NCI-H2029 treated with DMSO at 0.1 percent for 48 hours (cell line): ENCODE measurements at places on chromosomes 6 and 20.

DNA sequence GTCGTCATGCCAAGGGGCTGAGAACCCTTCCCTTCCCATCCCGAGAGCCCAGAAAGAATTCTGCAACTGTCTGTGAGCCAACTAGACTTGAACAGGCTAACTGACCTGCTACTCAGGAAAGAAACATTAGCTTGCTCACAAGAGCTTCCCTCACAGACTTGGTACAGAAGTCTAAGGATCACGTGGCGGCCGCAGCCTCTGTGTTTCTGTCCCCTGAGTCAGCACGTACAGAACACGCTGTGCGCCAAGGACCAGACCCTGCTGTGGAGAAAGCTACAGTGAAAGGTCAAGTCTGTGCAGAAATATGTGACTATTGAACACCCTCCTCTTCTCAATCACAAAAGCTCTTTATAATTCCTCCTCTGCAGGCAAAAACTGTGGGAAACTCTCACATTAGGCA lies 151.3 kb upstream of the QKI start:
- no peak for DNase-seq

DNA sequence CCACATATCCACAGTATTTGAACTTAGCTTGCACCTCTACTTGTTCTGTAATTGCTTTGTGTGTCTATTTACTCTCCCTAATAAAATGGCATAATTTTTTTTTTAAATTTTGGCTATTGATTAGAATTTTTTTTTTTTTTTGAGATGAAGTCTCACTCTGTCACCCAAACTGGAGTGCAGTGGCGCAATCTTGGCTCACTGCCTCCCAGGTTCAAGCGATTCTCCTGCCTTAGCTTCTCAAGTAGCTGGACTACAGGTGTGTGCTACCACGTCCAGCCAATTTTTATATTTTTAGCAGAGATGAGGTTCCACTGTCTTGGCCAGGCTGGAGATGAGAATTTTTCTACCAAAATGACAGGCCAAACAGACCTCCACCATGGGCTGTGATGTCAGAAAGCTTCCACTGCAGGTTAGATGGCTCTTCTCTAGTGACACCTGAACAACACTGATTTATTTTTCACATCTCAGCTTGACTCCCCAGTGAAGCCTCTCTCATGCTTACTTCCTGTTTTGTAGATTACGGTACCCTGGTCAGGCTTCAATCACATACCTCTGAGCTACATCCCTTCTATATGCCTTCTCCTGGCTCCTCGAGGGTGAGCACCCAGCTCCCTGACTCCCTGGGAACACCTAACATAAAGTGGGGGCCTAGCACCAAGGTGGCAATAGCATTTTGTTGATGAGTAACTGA lies 112.8 kb downstream of the ARHGAP18 start:
- no peak for DNase-seq

DNA sequence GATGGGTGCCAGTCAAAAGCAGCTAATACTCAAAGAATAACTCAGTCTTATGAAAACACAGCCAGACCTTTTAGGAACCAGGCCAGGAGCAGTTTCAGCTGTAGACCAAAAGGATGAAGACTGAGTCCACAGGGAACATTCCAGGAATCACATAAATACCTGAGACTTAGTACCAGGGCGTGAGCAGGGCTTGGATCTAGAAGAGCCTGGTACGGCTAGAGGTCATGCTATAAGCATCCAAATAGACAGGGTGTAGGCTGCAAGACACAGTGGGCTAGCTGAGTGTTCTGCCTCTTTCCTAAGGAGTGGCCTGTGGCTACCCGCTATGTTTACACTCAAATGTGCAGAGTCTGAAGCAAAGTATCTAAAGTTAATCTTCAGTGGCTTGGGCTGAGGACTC lies 29.5 kb upstream of the LRRC1 start:
- no peak for DNase-seq

- DNase-seq = no peak
Measured at GRCh38 chr20:8718279-8718678, 350.6 kb upstream of the PLCB4 start.

DNA sequence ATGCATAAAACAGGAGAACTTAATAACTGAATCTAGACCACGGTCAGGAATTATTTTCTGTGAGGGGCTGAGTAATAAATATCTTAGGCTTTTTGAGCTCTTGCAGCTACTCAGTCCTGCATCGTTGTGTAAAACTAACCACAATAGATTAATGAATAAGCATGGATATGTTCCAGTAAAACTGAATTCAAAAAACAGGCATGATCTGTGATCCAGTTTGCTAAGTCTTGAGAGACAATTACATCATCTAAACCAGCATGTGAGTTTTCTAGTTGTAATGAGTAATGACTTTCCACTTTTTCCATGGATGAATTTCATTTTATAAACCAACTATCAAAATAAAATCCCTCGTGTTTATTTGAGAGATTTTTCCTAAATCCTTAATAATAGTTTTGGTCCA lies 336.8 kb downstream of the RFPL4B start:
- DNase-seq = no peak

GRCh38 chr6:4593951-4594350 lies 182.3 kb upstream of the CDYL start:
- no peak for DNase-seq

DNA sequence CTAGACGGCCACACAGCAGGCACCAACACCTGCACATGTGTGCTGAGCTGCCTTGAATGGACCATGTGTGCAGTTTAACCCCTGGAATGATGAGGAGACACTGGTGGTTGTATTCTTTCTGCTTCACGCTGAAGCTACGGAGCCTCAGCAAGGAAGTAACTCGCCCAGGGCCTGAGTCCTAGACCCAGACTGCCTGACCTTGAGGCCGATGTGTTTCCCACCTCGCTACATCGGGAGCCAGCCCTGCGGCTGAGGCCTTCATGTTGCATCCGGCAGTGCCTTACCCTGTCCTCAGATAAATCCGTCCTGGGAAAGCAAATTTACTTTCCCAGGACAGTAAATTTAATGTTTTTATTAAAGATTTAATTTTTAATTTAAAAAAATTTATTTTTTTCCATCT lies 110.0 kb upstream of the MTHFD1L start:
- DNase-seq = no peak

- no peak for DNase-seq
Measured at GRCh38 chr6:75579951-75580350, 21.7 kb upstream of the SENP6 start.

GRCh38 chr20:49886571-49887213 lies 28.6 kb downstream of the SPATA2 start:
- no peak for DNase-seq

- DNase-seq = no peak
Measured at GRCh38 chr6:96927660-96928059, 3.1 kb downstream of the KLHL32 start.

- DNase-seq = peak; percentile 86
Measured at GRCh38 chr6:53192682-53193188, 44.1 kb upstream of the GCM1 start.

GRCh38 chr20:49966861-49967260 lies 15.9 kb upstream of the SNAI1 start:
- no peak for DNase-seq

DNA sequence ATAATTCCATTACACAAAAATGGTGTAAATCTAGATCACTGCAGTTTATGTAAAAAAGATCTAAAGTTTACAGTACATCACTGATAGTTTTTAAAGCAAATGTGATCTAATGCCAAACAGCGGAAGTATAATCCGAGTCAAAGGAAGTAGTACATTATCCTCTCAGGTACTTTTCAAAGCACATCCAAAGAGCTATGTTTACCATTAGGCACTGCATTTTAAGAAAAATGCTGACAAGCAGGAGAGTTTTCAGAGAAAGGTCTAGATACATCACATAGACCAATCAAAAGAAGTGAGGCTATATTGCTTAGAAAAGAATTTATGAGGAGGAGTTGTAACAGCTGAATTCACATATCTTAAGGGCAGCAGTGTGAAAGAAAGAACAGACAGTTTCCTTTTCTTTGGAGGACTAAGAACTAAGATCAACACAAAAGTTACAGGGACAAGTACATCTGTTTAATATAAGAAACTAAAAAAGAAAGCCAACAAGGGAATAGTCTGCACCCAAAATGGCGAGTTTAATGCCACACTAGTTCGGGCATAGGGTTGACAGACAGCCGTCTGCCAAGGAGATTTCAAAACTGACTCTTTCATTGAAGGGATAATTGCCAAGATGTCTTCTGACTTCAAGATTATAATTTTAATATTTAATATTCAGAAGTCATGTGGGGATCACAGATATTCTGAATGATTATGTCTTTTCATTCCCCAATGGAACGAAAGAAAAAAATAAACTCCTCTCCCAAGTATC lies 1.4 kb downstream of the ZNF184 start:
- DNase-seq = no peak

GRCh38 chr20:42118001-42118400 lies 499.8 kb upstream of the CHD6 start:
- DNase-seq = no peak

GRCh38 chr6:69390125-69390524 lies 406.7 kb downstream of the LMBRD1 start:
- DNase-seq = no peak

GRCh38 chr6:6712449-6713403 lies 124.2 kb downstream of the LY86 start:
- DNase-seq = no peak

GRCh38 chr6:33578164-33578563 lies 1.9 kb downstream of the BAK1 start:
- DNase-seq = no peak

- DNase-seq = no peak
Measured at GRCh38 chr6:38638941-38639497, 710 bp downstream of the BTBD9 start.

DNA sequence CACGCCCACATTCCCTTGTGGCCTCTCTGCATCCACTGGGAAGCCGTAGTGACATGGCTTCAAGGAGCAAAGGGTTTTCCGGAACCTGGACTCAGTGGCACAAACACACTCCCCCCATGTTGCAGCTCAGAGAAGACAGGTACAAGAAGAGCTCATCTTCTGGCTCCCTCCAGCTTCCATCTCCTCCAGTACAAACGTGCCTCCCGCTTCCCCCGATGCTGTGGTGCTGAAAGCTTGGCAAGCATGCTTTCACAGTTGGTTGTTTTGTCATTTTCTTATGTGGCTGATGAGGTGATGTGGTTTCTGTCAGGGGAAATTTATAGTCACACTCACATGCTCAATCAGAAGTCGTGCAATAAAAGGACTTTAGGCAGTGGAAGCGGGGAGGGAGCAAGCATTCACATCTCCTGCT lies 258.5 kb downstream of the KIF16B start:
- DNase-seq = no peak

DNA sequence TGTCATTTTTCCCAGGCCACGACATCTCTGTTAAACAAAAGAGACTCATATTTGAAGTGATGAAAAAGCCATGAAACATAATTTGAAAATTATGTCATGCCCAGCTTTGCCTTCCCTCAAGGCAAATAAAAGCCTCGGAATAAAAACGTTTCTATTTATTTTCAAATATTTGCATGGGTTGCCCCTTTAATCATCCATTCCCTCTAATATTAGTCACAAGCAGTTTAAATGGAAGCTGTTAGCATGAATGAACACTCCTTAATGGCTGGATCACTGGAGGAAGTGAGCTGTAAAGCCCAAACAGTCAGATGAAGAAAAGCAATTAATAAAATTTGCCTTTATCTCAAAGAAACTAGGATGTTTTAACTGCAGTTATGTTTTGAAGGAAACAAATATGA lies 69.3 kb upstream of the STMND1 start:
- no peak for DNase-seq

DNA sequence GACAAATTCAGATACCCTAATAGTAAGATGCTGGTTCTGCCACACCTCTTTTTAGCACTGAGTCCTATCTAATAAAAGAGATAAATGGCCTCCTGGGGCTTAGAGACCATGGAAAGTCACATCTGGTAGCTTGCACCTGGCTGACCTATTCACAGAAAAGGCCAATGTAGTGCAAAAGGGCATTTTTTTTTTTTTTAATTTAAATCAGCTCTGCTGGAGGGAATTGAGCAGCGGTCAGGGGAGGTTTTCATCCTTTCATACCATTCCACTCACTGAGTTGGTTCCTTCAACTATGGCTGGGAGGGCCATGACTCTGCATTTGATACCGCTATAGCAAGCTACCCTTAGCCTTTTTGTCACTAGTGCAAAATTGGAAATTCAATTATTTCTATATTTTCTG lies 20.1 kb upstream of the HS3ST5 start:
- no peak for DNase-seq

DNA sequence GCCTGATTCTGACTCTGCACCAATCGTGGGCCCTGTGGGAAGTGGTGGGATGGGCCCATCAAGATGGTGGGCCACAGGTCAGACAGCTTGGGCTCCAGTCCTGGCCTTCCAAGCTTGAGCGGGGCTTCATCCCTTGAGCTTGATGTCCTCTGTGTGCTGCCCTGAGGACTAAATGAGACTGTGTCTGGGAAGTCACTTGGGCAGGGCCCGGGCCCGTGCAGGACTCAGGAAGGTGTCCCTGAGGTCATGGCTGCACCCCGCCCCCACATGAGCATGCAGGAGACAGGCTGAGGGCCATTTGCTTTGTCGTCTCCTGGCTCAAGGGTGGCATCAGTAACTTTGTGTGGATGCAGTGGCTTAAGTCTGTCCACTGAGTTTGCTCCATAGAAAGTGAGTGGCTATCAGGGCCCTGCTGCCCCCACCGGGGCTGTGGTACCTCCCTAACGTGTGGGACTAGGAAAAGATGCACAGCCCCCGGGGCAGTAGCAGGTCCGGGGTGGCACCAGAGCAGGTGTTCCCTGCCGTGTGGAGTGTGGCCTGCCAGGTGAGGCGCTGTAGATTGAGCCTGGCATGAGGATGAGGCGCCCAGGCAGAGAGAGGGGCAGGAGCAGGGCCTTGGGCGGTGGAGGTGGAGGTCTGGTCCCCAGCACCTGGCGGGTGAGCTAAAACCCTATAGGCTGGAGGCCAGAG lies 298.6 kb downstream of the TAF4 start:
- no peak for DNase-seq
